Activated effector memory CD4-positive, alpha-beta T cell treated with Interleukin-2 at 50 U/mL for 16 hours (primary cell): ENCODE measurements at places on chromosomes 7 and 10.

- no peak for DNase-seq
Observed at GRCh38 chr10:88996927-88997326, 6.3 kb downstream of the FAS start.

DNA sequence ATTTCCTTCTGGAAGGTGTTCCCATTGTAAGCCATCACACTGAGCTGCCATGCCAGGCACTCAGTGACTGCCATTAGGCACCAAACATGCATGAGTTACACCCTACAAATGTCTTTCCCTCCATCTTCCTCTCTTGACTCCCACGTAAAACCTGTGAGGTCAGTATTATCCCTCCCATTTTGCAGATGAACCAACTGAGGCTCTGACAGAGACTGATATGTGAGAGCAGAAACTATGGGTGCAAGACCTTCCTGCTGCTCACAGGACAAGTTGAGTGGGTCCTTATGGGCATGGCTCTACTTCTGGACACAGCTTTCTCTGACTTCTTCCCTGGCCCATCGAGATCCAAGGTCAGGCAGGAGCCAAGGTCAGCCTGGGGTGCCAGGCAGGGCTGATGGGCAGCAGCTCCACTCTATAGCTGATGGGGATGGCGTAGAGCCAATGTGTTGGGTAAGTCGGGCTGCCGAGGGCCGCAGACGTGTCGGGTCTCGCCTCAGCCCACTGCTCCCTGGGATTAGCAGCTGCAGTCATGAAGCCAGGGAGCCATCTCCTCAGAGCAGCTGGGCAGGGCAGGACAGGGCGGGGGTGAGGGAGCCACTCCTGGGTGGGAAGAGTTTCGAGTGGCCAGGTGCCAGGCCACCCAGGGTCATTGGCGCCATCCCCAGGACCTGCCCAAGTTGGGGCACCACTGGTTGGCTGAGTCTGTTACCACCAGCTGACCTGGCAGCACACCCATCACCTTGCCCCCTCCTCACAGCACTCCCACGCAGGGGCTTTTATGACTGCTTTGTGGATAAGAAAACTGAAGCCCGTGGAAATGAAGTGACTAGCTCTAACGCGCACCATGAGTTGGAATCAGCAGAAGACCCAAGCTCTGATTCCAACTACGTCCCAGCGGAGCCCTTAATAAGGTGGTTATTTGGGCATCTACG lies 117.8 kb upstream of the ZMIZ1 start:
- no peak for DNase-seq

- no peak for DNase-seq
Observed at GRCh38 chr10:98170249-98171117, 36.0 kb downstream of the R3HCC1L start.

DNA sequence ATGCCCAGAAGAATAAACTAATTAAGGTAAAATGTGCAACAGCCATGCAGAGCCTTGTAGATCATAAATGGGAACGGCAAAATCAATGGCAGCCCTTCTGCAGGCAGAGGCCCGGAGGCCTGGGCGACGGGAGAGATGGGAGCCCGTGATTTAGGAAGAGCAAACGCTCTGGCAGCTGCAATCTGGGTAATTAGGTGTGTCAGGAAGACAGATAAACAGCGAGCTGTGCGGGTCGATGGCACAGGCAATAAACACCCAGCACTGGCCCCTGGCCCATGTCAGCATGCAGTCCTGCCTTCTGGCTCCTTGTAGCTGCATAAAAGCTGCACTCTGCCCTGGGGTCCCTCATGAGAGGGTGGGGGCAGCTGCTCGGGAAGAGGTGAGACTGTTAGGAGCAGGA lies 78.0 kb downstream of the GOLGA7B start:
- no peak for DNase-seq

- no peak for DNase-seq
Observed at GRCh38 chr7:22476824-22477223, 23.2 kb downstream of the STEAP1B start.
